Spleen (tissue), 13 donors: ENCODE measurements at places on chromosomes 7 and 10. TPM values are rescaled to one million over a fixed set of nuclear protein-coding genes. Genes with fewer than 3 reads are reported as not detected.

GRCh38 chr10:96345222-96345621, 13.6 kb downstream of the OPALIN start:
- no peak for DNase-seq
- H3K4me3 ChIP-seq = no peak overlapping the region
- H3K27me3 ChIP-seq = no peaks in the 10 kb centered on the region
- H3K27ac ChIP-seq = no peak overlapping the region
- no peaks in the 10 kb centered on the region for H3K36me3 ChIP-seq
- H3K4me1 ChIP-seq = no peaks in the 10 kb centered on the region

DNA sequence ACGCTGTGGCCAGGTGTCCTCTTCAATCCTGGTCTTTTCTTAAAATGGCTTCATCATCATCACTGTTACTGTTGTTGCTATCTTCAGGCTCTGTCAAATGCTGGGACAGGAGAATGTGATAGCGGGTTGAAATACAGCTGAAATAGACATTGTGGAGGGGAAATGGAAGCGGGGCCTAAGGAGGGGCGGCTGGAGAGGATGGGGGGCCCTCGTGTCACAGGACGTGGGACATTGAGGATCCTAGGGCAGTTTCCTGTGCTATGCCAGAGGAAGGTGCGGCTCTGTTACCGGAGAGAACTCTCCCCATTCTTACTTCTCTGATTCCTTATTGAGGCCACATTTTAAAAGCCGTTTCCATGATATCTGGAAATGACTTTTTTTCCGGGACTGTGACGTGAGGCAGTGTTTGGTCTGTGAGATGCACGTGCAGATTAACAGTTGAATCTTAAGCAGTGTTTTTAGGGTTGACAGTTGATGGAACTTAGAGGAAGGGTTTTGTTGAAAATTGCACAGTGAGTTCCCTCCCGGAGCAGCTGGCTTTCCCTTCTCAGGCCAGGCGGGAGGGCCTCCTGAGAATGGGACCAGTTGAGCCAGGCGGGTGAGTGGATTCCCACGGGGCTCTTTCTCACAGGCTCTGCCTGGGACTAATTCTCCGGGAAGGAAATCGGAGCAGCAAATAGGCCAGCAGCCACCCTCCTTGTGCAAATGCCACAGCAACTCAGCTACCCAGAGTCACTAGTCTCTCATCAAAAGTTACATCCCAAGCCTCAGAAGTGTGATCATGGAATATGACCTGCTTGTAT, 125.2 kb downstream of the TACC2 start:
- peaks cover 30% of the 10 kb centered on the region for H3K27me3 ChIP-seq
- H3K36me3 ChIP-seq = no peaks in the 10 kb centered on the region
- peak overlapping the region; percentile 69 for H3K4me3 ChIP-seq
- no peak for DNase-seq

DNA sequence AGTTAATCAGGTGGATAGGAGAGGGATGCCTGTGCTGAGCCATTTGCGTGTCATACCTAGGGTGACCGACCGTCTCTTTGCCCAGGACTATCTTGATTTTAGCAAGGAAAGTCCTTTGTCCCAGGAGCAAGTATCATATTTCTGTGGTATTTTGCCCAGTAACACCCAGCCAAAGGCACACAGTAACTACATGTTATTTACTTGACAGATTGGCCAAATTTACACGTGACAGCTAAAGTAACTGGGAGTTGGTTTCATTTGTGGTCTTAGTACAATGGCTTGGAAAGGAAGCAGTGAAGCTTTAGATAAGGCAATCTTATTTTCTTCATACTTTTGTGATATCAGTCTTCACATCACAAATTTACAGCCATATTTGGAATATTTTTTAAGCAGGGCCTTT, 142.1 kb downstream of the JCAD start:
- no peak overlapping the region for H3K4me3 ChIP-seq
- H3K27me3 ChIP-seq = no peaks in the 10 kb centered on the region
- no peaks in the 10 kb centered on the region for H3K4me1 ChIP-seq

DNA sequence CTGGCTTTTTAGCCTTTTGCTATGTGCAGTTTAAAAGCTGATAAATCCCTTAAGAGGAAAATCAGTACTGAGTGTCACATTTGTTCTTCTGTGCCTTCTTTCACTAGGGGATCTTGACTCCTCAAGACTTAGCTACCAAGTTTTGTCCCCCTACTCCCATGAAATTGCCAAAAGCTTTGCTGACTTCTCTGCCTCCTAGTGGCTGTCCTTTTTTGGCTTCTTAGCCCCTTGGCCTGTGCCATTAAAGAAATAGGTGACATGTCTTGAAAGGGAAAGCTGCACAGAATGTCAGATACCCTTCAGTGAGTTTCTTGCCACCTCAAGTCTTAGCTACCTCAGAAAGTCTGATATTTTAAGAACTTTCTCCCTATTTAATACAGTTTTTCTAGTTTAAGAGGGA, 10.5 kb downstream of the MKLN1 start:
- no peak for DNase-seq
- no peak overlapping the region for H3K27ac ChIP-seq
- H3K4me1 ChIP-seq = peaks cover 14% of the 10 kb centered on the region
- H3K4me3 ChIP-seq = no peak overlapping the region
- no peaks in the 10 kb centered on the region for H3K27me3 ChIP-seq

- peak; percentile 41 for DNase-seq
- H3K27me3 ChIP-seq = no peaks in the 10 kb centered on the region
- H3K4me1 ChIP-seq = no peaks in the 10 kb centered on the region
- H3K27ac ChIP-seq = no peak overlapping the region
- H3K4me3 ChIP-seq = no peak overlapping the region
- no peaks in the 10 kb centered on the region for H3K36me3 ChIP-seq
Observed at GRCh38 chr10:131155218-131155875, 156.2 kb downstream of the TCERG1L start.

- H3K27ac ChIP-seq = no peak overlapping the region
- H3K27me3 ChIP-seq = no peaks in the 10 kb centered on the region
- no peaks in the 10 kb centered on the region for H3K36me3 ChIP-seq
Observed at GRCh38 chr10:78385599-78385998, 351.9 kb downstream of the RPS24 start.

- peaks cover 9% of the 10 kb centered on the region for H3K4me1 ChIP-seq
- no peaks in the 10 kb centered on the region for H3K27me3 ChIP-seq
- no peak overlapping the region for H3K27ac ChIP-seq
- no peaks in the 10 kb centered on the region for H3K36me3 ChIP-seq
- no peak overlapping the region for H3K4me3 ChIP-seq
- DNase-seq = no peak
Observed at GRCh38 chr10:12158111-12158510, 28.6 kb downstream of the SEC61A2 start.

Gene DNAJB12
- polyA plus RNA-seq = 13.6 TPM

- H3K27me3 ChIP-seq = no peaks in the 10 kb centered on the region
- H3K4me1 ChIP-seq = no peaks in the 10 kb centered on the region
- no peak for DNase-seq
- H3K36me3 ChIP-seq = no peaks in the 10 kb centered on the region
- no peak overlapping the region for H3K4me3 ChIP-seq
Observed at GRCh38 chr10:51915031-51915542, 215.7 kb upstream of the CSTF2T start.

- DNase-seq = no peak
- peaks cover 41% of the 10 kb centered on the region for H3K4me1 ChIP-seq
- no peak overlapping the region for H3K27ac ChIP-seq
- H3K36me3 ChIP-seq = no peaks in the 10 kb centered on the region
- no peak overlapping the region for H3K4me3 ChIP-seq
Observed at GRCh38 chr10:62244785-62245467, 23.7 kb downstream of the RTKN2 start.

Gene GRID1
- polyA plus RNA-seq = not detected

- peak overlapping the region; percentile 73 for H3K27ac ChIP-seq
- DNase-seq = no peak
- H3K4me3 ChIP-seq = peak overlapping the region; percentile 50
Observed at GRCh38 chr7:95433952-95434556, 774 bp downstream of the PON2 start.

GRCh38 chr7:107961405-107961804, 41.6 kb downstream of the LAMB1 start:
- no peak overlapping the region for H3K27ac ChIP-seq
- DNase-seq = no peak
- peaks cover 61% of the 10 kb centered on the region for H3K36me3 ChIP-seq
- no peak overlapping the region for H3K4me3 ChIP-seq
- no peaks in the 10 kb centered on the region for H3K27me3 ChIP-seq

DNA sequence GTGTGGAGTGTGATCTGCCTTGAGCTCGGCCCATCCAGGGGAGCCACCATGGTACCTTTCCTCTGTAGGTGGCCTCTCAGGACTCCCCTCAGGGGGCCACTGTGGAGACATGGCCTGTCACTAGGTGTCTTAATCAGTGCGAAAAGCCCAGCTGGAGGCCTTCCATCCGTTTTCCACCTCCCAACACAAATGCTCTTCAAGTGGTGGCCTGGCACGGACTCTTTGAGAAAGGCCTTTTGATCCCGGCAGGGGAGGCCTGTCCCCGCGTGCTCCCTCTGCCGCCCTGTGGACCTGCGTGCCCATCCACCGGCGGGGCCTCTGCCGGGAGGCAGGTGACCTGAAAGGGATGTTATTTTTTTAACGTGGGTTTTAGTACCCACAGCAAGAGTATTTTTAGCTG, 149.5 kb downstream of the RGS10 start:
- H3K27me3 ChIP-seq = no peaks in the 10 kb centered on the region
- H3K36me3 ChIP-seq = no peaks in the 10 kb centered on the region
- H3K4me1 ChIP-seq = peaks cover 34% of the 10 kb centered on the region

GRCh38 chr7:105738133-105738532, 138.3 kb downstream of the ATXN7L1 start:
- DNase-seq = no peak
- H3K4me3 ChIP-seq = no peak overlapping the region
- no peaks in the 10 kb centered on the region for H3K36me3 ChIP-seq
- H3K27ac ChIP-seq = no peak overlapping the region

DNA sequence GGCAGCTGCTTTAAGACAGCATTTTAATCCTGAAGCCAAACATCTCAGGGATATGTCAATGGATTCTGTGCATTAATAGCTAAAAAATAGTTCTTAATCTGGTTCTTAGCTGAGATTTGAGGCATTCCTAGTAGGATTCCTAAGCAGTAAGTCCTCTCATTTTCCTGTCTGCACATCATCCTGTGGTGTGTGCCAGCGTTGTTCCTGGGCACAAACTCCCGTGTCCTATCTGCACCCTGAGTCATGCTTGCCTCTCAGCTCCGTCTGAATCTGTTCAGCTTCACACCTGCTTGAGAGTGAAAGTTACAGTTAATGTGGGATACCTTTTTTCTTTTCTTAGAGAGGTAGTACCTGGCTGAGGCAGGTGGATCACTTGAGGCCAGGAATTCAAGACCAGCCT, 19.5 kb downstream of the BAG3 start:
- DNase-seq = no peak
- H3K27ac ChIP-seq = no peak overlapping the region
- H3K4me1 ChIP-seq = peaks cover 6% of the 10 kb centered on the region
- H3K27me3 ChIP-seq = no peaks in the 10 kb centered on the region

Gene TFR2
- 1.9 TPM for polyA plus RNA-seq

Gene TAS2R4
- polyA plus RNA-seq = 0.17 TPM

Gene DBF4
- polyA plus RNA-seq = 8.8 TPM

DNA sequence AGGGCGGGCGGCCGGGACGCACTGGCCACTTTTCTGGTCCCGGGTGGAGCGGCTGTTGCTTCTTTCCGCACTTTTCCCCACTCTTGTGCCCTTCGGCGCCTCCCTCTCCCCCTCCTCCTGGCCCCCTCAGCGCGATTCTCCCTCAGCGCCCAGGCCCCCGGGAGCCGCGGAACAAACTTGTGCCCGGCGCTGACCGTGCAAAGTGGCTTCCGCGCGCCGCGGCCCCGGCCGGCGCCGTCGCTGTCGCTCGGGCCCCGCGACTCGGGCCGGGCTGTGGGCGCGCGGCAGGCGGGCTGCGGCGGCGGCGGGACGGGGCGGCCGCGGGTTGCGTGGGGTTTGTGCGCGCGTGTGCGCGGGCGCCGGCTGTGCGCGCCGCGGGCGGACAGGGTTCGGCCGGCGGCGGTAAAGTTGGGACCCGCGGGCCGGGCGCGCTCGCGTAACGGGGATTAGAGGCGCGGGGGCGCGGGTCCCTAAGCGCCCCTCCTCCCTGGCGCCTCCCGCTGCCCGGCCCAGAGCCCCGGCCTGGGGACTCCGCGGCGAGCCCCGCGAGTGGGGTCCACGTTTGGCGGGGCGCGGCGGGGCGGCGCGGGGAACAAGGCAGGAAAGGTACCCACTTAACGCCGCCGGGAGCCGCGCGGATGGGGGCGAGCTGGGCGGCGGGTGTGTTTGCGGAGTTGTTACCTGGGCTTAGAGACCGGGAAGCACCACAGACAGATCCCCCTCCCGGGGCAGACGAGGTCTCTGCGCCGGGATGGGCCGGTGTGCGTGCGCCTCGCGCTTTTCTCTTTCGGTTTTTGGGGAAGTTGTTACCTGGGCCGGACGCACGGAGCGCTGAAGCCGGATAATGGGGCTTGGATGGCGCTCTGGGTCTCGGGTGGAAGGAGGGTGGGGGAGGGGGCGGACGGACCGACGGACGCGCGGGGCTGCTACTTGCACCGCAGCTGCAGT, 860 bp downstream of the ZEB1 start:
- H3K4me3 ChIP-seq = peak overlapping the region; percentile 88
- H3K4me1 ChIP-seq = peaks cover 43% of the 10 kb centered on the region
- no peaks in the 10 kb centered on the region for H3K36me3 ChIP-seq
- H3K27me3 ChIP-seq = no peaks in the 10 kb centered on the region
- peak overlapping the region; percentile 97 for H3K27ac ChIP-seq

Gene ANXA8L1
- not detected for polyA plus RNA-seq

DNA sequence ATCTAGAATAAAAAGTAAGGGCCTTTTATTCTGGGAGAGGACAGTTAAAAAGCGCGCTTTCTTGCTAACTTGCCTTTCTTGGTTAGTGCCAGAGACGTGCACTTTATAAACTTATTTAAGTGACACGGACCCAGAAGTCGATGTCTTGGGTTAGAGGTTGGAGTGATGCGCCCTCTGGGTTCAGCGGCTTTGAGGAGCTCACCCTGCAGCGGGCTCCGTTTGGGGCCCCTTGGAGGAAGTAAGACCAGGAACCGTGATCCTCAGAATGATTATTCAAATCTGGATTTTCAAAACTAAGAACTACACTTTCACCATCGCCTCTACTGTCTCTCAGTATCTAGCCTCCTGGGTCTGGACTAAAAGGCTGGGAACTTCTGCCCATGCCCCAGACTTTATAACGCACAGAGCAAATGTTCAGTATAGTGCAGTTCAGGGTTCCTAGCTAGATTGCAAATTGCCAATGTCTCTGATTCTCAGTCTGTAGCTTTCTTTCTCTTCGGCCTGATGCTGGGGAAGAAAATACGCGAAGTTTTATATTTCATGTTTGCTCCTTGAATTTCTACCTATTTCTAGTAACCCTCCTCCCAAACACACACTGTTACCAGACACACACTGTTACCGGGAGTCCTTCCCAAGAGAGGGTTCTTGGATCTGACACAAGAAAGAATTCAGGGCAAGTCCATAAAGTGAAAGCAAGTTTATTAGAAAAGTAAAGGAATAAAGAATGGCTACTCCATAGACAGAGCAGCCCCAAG, 18.6 kb upstream of the SMO start:
- no peaks in the 10 kb centered on the region for H3K36me3 ChIP-seq
- no peaks in the 10 kb centered on the region for H3K27me3 ChIP-seq
- peak; percentile 80 for DNase-seq
- H3K4me3 ChIP-seq = peak overlapping the region; percentile 47

GRCh38 chr10:117470733-117471132, 71.8 kb upstream of the EMX2 start:
- no peaks in the 10 kb centered on the region for H3K4me1 ChIP-seq
- H3K4me3 ChIP-seq = no peak overlapping the region
- DNase-seq = no peak
